ENCODE measurements at places on chromosomes 5 and 9.

GRCh38 chr9:92476962-92477361 lies 5.3 kb downstream of the ASPN start:
- DNase-seq = no peak

DNA sequence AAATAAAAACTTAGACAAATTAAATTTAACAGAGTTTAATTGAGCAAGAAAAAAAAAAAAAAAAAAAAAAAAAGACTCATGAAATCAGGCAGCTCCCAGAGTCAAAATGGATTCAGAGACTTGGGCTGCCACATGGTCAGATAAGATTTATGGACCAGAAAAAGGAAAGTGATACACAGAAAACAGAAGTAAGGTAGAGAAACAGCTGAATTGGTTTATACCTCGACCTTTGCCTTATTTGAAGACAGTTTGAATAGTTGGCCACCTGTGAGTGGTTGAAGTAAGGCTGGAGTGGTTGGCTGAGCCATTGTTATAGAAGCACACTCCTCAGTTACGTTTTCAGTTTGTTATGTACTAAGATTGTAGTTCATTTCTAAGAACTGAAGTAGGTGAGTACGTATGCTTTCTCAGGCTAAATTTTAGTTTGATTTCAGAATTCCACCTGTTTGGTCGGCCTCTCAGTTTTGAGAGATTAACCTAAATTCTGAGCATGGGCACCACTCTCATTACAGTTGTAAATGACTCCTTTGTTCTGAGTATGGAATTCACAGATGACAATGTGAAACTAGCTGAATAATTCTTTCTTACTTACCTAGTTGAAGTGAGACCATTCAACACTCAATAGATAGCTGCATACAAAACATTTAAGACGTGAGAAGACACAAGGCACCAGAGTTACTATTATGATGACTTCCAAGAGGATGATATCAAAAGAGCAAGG lies 149.0 kb downstream of the AOPEP start:
- DNase-seq = no peak

DNA sequence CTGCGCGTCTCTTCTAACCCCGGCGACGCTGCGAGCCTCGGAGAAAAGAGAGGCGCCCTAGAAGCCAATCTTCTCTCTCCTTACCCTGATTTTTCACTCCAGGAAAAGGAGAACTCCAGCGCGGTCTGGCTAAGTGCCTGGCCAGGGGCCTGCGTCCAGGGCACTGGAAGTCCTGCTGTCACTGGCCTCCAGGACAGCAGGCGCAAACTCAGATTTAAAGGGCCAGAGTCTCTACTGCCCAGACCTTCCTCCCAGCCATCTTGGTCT lies 553 bp upstream of the FOXB2 start:
- DNase-seq = no peak

GRCh38 chr5:113266227-113266912 lies 168.4 kb downstream of the TSSK1B start:
- DNase-seq = no peak

GRCh38 chr5:36436306-36436705 lies 134.6 kb upstream of the RANBP3L start:
- no peak for DNase-seq

DNA sequence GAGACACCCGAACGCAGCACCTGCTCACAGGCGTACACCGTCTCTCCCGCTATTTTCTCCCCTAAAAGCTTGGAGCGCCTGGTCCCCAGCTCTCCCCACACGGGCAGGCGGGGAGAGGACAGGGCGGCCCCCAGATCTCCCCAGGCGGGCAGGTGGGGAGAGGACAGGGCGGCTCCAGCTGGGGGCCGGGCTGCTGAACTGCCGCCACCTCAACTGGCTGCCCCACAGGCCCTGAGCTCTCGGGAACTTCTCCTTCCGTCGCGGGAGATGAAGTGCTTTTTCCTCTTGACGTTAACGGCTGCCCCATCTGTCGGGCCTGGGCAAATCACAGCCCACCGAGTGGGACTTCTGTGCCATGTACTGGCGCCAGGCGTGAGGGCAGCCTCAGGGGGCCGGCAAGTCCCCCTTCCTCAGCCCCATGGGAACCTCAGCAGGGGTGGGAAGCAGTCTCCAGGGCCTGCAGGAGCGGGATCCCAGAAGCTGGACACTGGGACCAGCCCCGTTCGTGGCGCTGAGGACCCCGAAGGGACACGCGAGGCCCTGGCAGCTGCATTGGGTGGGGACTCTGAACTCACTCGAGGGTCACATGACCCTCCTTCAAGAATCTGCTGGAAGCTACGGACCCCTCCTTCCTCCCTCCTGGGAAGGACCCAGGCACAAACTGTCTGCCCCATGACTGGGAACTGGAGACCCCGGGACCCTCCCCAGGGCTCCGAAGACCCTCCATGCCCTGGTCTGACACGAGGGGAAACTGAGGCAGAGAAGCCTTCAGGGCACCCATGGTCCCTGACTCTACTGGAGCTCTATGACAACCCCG lies 5.7 kb upstream of the EGFL7 start:
- no peak for DNase-seq

GRCh38 chr9:101028346-101029314 lies at the start of gene PLPPR1:
TSS of gene PLPPR1 (plus strand) at chr9:101028727.
- no peak for DNase-seq

DNA sequence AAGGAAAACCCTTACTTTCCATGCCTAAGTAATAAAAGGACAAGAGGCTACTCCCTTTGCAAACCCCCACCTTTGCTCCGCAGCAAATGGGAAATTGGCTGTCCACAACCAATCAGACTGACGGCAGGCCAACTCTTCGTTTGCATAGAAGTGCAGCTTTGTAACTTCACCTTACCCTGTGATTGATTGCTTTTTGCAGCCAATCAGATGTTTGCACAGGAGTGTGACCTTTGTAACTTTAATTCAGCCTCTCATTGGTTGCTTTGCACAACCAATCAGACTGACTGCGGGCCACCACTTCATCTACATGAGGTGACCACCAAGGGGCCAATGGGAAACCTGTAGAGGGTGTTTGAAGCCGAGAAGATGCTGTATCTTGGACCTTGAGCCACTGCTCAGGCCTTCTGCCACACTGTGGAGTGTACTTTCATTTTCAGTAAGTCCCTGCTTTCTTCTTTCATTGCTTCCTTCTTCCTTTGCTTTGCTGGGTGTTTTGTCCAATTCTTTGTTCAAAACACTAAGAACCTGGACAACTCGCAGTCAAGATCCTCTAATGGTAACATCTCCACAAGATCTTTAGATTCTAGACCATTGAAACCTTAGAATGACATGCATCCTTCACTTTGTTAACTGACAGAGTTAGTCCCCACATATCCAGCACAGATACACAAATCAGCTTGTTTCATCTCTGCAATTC lies 51.3 kb upstream of the FREM1 start:
- DNase-seq = no peak

DNA sequence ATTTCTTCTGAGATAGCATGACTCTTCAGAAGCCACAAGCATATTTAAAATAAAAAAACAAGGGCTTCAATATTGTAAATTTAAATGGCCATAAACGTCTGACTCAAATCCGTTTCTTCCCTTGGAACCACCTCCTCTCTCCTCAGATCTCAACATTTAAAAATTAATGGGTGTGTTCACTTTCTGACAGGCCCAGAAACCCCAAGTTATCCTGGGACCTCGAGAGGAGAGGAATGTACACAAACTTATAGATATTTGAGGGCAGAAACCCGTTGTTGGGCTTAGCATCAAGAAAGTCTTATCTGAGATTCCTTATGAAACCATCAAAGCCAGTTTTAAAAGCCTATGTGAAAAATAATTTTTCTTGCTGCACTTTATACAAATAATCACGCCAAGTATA lies 29.2 kb downstream of the MLLT3 start:
- DNase-seq = no peak

GRCh38 chr5:53501054-53501453 lies 20.6 kb downstream of the FST start:
- DNase-seq = no peak

Measured in CD4-positive, alpha-beta T cell treated with Interleukin-17A for 1 hour (primary cell).